ENCODE measurements at places on chromosomes 7 and 10. TPM values are rescaled to one million over a fixed set of nuclear protein-coding genes. Genes with fewer than 3 reads are reported as not detected.

GRCh38 chr7:88316456-88316855 is 9.8 kb upstream of the STEAP4 start:
- H3K4me3 ChIP-seq = no peak overlapping the region
- peaks cover 3% of the 10 kb centered on the region for H3K4me1 ChIP-seq
- H3K36me3 ChIP-seq = no peaks in the 10 kb centered on the region
- no peak overlapping the region for H3K27ac ChIP-seq
- no peak for DNase-seq

- H3K4me3 ChIP-seq = no peak overlapping the region
- no peak for DNase-seq
- no peaks in the 10 kb centered on the region for H3K36me3 ChIP-seq
- no peak overlapping the region for H3K27ac ChIP-seq
Observed at GRCh38 chr7:154675560-154675959, 327.4 kb downstream of the PAXIP1 start.

GRCh38 chr7:132418840-132419239 is 157.4 kb downstream of the PLXNA4 start:
- no peaks in the 10 kb centered on the region for H3K36me3 ChIP-seq
- DNase-seq = no peak
- no peaks in the 10 kb centered on the region for H3K27me3 ChIP-seq
- H3K4me3 ChIP-seq = no peak overlapping the region
- H3K4me1 ChIP-seq = no peaks in the 10 kb centered on the region
- H3K27ac ChIP-seq = no peak overlapping the region

GRCh38 chr10:61757525-61758397 is 95.0 kb downstream of the CABCOCO1 start:
- H3K4me1 ChIP-seq = no peaks in the 10 kb centered on the region
- H3K27me3 ChIP-seq = no peaks in the 10 kb centered on the region
- H3K27ac ChIP-seq = no peak overlapping the region
- H3K4me3 ChIP-seq = no peak overlapping the region

The ADIRF gene
- total RNA-seq = 10.4 TPM

The CLDN4 gene
- total RNA-seq = 150 TPM

DNA sequence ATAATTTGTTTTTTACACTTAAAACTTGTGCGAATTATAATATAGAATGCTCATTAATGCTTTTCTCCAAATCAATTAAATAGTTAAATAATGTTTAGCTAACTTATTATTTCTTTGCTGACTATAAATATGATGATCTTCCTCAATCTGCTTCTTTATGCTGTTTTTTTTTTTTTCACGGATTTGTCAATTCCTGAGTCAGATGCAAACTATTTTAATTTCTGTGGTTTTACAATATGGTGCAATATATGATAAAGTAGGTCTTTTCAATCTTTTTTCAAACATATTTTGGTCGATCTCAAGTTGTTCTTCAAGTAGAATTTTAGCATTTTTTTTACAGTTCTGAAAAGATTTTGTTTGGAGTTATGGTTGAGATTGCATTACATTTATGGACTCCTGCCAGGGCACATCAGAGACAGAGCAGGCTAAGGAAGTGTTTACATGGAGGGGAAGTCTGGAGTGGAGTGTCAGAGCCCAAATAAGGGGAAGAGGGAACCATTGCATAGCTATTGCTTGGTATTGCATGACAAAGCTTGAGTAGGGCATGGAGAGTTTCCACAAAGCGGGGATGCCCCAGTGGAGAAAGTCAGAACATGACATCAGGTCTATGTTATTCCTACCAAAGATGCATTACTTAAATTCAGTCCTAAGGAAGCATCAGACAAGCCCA is 204.4 kb downstream of the OTUD1 start:
- H3K4me1 ChIP-seq = peaks cover 5% of the 10 kb centered on the region
- DNase-seq = no peak
- no peaks in the 10 kb centered on the region for H3K36me3 ChIP-seq
- no peaks in the 10 kb centered on the region for H3K27me3 ChIP-seq

The PRSS2 gene
- 66,346 TPM for total RNA-seq

Data from pancreas (tissue), 10 donors.